ENCODE measurements at places on chromosomes 1 and 21.

DNA sequence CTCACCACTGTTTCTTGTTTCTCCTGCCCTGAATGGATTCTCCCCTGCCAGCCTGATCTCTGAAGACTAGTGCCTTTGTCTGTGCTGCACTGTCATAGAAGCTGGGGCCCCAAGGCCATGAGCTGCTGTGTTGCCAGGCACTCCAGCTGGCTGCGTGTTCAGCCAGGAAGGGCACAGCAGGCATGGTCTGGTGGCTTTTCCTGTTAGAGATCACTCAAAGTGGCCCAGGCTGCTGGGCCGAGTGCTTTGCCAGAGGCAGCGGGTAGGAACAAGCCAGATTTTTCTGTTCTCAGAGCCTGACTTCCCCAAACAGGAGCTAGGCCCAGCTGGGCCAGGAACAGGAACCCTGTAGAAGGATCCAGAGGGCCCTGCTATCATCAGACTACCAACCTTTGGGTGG is 5.2 kb downstream of the ADPRS start:
- no peak for DNase-seq

- no peak for DNase-seq
Observed at GRCh38 chr1:30271401-30272276, 451.7 kb downstream of the MATN1 start.

GRCh38 chr1:87942165-87942564 is 613.5 kb downstream of the LMO4 start:
- DNase-seq = no peak

- no peak for DNase-seq
Observed at GRCh38 chr1:85047472-85048295, 616 bp downstream of the MCOLN3 start.

GRCh38 chr21:35616090-35616489 is 444.2 kb downstream of the SETD4 start:
- DNase-seq = peak; percentile 2

- no peak for DNase-seq
Observed at GRCh38 chr1:169130683-169131082, 24.2 kb downstream of the ATP1B1 start.

DNA sequence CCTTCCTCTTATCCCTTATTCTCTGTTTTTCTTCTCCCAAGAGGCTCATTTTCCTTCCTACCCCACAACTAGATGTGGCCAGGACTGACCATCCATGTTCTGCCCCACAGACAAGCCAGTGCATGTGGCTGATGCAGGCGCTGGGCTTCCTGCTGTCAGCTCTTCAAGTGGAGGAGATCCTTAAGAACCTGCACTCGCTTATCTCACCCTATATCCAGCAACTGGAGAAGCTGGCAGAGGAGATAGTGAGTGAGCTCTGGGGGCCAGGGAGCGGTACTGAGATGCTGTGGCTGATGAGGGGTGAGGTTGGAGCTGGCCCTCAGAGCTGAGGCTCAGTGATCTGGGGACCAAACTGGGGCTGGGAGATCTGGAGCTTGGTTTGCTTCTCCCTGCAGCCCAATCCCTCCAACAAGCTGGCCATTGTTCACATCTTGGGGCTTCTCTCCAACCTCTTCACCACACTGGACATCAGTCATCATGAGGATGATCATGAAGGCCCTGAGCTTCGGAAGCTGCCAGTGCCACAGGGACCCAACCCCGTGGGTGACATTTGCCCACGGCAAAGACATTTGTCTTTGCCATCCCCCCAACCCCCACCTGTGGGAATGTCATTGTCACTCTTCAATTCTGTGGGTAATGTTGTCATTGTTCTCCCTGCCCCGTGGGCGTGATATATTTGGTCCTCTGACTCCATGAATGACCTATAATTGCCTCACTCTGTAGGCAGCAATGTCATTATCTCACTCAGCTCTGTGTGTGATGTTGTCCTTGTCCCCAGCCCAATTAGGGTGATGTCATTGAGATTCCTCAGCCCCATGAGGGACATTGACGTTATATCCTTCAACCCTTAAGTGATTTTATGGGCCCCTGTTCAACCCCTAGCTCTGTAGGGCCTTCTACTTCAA is 11.2 kb upstream of the DPH2 start:
- no peak for DNase-seq

DNA sequence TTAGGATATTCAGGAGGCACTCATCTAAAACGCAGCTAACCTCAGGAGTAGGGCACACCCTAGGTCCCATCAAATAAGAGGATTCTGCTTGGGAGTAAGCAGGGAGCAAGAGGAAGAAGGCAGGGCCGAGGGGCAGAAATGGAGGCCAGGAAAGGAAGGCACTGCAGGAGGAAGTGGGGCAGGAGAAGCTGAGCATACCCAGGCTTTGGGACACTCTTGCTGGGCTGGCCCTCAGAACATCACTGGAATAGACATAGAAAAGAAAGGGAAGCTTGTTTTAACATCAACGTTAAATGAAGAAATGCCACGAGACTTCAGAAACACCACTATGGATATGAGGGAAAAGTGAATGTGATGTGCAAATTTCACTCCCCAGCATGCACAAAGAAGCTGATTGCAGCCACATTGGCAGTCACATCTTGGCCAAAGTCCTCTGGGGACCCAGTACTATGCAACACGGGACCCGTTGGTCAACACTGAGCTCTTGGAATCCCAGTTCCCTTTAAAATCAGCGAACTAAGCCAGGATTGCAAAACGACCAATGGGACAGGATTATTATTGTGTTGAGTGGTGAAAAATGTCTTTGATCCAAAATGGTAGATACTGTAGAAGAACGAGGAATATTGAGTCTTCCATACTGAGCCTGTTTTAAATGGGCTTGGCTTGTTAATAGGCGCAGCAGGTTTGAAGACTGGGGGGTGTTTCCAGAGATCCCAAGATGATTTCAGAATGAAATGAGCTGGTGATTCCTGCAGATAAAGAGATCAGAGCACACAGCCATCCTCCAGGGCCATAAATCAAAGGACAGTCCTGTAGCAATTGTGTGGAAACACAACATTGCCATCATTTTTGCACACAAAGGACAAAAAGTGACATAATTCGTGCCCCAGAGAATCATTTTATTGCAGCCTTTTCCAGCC is 152.4 kb downstream of the TOMM20 start:
- DNase-seq = no peak

- DNase-seq = no peak
Observed at GRCh38 chr1:55305735-55306134, 90.6 kb upstream of the USP24 start.

GRCh38 chr1:168223681-168224540 is 1.9 kb upstream of the SFT2D2 start:
- no peak for DNase-seq

DNA sequence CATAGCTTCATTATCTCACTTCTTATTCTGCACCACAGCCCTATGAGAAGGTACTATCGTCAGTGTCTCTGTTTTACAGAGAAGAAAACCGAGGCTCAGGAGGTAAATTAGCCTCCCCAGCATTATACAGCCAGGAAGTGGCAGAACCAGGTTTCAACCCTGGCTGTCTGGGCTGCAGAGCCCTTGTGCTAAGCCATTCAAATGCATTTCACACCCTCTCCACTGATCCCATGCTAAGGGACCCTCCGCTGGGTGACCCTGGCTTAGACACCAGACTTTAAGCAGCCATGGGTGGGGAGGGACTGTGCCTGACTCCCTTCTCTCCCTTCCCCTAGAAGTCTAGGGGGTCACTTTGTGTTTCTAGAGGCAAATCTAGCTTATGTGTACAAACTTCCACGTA is 87.5 kb downstream of the RRAGC start:
- DNase-seq = no peak

DNA sequence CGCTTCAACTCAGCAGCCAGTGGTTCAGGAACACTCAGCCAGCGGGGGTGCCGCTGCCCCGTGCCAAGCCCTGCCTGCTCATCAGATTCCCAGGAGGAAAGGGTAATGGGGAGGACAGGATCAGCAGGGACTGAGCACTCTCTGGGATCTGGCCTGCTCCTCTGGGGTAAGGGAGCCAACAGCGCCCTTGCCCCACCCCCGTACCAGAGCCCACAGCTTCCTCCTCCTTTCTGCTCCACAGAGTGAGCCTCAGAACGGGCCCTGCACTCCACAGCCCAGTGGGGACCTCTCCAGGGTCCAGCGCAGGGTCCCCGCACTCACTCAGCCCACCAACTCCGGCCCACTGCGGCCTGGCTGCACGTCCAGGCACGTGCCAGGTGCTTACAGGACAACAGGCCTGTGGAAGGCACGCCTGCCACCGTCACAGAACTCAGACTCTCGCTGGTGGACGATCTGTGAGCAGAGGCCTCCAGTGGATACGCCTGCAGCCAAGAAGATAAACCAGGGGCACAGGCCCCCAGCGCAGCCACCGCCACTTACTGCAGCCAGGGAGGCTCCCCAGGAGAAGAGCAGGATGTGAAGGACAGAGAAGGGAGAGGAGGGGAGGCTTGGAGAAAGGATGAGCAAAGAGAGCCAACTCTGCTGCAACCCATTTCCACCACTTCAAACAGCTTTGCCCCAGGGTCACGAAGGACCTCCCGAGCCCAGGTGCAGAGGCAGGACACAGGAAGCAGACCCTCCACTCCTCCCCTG is 2.1 kb downstream of the MEGF6 start:
- no peak for DNase-seq

- DNase-seq = no peak
Observed at GRCh38 chr21:44944596-44944995, 4.8 kb downstream of the SLX9 start.

GRCh38 chr1:21511579-21512522 is 2.6 kb downstream of the ALPL start:
- no peak for DNase-seq

GRCh38 chr1:25799352-25799934 is 550 bp upstream of the SELENON start:
- DNase-seq = no peak

- no peak for DNase-seq
Observed at GRCh38 chr1:64526312-64526711, 56.4 kb downstream of the CACHD1 start.

Measured in NCI-H2029 treated with DMSO at 0.1 percent for 48 hours (cell line).